Head of caudate nucleus (tissue), 42 donors: ENCODE measurements at places on chromosomes 5 and 9.

DNA sequence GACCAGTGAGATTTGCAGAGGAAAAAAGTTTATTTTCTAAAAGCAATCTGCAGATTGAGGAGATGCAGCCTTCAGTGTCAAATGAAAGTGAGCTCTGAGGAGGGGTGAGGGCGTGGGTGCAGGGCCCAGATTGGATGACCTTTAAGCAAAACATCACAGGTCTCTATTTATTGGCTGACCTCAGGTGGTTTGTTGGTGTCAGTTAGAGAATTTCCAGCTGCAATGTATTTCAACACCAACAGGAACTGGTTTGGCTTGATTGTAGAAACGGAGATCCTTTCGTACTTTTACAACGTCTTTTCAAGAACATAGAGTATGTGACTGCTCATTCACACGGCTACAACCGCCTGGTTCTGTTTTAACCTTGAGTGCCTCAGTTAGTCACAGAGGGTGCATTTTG is 1069.1 kb downstream of the EFNA5 start:
- no peak for DNase-seq

GRCh38 chr5:128259607-128260021 is 176.0 kb downstream of the SLC12A2 start:
- no peak for DNase-seq

GRCh38 chr9:134922066-134922931 is 4.6 kb upstream of the FCN1 start:
- no peak for DNase-seq

- no peak for DNase-seq
Observed at GRCh38 chr5:85159395-85159794, 774.7 kb upstream of the EDIL3 start.

GRCh38 chr9:136720251-136720897 is 8.0 kb downstream of the DIPK1B start:
- DNase-seq, result no peak

DNA sequence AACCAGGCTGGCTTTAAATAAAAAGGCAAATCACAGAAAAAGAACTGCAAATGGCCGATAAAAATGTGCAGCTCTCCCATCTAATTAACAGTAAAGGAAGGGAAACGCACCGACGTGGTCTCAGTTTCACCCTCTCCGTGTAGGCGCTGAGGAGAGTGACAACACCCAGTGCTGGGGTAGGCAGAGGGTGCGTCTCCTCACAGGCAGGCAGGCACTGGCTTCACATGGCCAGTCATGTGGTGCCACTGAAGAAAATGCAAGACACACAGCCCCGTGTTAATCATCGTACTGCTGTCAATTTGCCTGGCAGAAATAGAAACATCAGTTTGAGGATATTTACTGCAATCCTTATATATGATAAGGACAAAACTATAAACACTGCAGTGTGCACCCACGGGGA is 178.4 kb downstream of the FANCC start:
- DNase-seq, result no peak

DNA sequence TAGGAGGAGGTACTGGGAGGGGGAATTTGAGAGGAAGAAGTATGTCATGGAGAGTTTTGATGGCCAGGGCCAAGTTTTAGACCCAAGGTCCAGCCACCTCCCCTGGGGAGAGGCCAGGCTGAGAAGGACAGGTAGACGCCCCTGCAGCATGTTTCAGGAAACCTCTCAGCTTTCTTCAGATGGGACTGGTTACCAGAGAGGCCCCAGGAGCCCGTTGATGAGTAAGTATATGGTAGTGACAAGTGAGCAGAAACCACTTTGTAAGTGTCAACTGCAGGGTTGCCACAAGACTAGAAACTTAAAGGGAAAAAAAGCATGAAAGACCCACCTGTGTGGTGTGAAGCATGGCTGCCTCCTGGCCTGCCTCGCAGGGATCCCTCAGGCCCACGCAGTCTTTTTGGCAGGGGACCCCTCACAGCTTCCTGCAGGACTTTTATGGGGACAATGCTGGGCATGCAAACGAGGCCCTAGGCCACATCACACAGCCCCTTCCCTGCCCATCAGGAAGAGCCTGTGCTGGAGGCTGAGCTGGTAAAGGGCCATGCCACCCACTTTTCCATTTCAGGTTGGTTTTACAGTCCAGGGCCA is 255.9 kb downstream of the FSTL4 start:
- DNase-seq, result no peak

DNA sequence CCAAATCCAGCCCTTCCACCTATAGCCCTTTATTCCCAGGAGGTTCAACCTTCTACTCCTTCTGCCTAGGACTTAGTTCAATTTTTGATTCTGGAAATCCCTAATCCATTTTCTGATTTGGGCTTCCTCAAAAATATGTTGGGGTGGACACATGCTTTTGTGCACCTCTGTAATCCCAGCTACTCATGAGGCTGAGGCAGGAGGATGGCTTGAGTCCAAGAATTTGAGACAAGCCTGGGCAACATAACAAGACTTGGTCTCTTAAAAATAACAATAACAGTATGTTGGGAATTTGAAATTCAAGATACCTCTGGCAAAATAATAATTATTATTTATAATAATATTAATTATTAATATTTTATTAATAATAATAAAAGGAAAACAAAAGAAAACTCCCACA is 188.7 kb upstream of the TLE4 start:
- no peak for DNase-seq

GRCh38 chr9:85292261-85292660 is 449.5 kb downstream of the AGTPBP1 start:
- no peak for DNase-seq

- DNase-seq, result no peak
Observed at GRCh38 chr5:147986134-147986757, 77.5 kb upstream of the SPINK5 start.

DNA sequence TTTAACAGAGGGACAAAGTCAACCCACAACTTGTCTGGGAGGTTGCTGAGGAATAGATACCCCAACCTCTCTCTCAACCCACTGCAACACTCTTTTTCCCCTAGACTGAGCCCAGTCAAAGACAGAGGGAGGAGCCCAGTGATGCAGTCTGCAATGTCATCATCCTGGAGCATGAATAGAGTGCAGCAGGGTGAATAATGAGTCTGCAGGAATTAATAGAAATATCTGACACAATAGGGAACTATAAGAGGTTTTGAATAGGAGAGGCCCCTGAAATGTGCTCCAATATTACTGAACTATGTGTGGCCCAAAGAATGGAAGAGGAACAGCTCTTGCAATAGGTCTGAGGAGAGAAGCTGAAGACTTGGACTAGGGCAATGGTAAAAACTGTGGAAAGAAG is 59.1 kb downstream of the PDCD1LG2 start:
- DNase-seq, result no peak

GRCh38 chr9:20043035-20043434 is 254.2 kb upstream of the SLC24A2 start:
- no peak for DNase-seq
